Muscle of arm (tissue), 14 donors: ENCODE measurements at places on chromosomes 6 and 20. TPM values are rescaled to one million over a fixed set of nuclear protein-coding genes. Genes with fewer than 3 reads are reported as not detected.
A peak's percentile ranks its signal among the peaks of the same experiment; 100 is the strongest.

The MUC22 gene
- 0.14 TPM for polyA plus RNA-seq

DNA sequence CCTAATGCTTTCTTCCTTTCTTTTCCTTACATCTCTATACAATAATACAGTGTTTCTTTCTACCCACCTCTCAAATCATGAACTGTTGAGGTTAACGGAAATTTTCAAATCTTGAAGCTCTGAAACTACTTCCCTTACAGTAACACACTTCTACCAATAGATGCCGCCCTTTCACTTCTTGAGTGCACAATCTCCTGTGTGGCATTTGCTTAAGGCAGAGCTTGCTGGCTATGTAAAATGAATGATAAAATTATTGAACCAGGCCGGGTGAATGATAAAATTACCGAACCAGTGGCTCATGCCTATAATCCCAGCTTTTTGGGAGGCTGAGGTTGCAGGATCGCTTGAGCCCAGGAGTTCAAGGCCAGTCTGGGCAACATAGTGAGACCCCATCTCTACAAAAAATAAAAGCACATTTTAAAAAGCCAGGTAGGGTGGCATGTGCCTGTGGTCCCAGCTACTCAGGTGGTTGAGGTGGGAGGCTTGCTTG, 56.8 kb downstream of the KCNS1 start:
- DNase-seq = peak; percentile 59

DNA sequence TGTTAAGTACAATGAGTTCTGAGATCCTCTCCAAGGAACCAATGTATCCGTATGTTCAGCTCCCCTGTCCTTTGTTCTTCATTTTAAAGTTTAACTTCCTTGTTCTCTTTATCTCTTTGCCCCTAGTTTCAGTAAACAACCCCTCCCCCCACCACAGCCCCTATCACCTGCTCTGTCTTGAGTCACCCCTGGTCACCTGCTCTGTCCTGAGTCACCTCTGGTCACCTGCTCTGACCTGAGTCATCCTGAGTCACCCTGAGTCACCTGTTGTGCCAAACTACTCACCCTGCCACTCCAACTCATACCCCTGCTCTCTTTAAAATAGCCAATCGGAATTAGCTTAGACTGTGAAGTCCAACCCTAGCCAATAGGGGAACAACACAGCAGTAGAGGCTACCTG, 288.7 kb upstream of the CDYL start:
- DNase-seq = no peak

The SLC22A2 gene
- 0.28 TPM for polyA plus RNA-seq

The SYNJ2 gene
- polyA plus RNA-seq = 8.3 TPM

GRCh38 chr6:114008331-114008730, 37.4 kb upstream of the HDAC2 start:
- no peak for DNase-seq

DNA sequence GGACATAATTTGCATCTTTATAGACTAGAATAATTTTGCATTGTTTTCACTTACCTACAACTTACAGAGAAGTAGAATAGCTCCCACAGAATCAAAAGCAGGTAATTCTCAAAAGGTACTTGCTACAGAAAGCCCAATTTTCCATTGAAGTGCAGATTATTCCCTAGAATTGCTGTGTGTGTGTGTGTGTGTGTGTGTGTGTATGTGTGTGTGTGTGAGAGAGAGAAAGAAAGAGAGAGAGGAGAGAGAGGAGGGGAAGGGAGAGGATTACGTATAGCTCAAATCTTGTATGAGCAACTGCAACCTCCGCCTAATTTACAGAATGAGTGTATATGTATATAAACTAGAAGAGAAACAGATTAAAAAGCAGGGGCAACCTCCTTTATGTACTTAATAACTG, 68.0 kb downstream of the DOK5 start:
- no peak for DNase-seq

The IL17F gene
- polyA plus RNA-seq = not detected

- no peak for DNase-seq
Observed at GRCh38 chr6:44193307-44193910, 23.3 kb upstream of the MYMX start.

DNA sequence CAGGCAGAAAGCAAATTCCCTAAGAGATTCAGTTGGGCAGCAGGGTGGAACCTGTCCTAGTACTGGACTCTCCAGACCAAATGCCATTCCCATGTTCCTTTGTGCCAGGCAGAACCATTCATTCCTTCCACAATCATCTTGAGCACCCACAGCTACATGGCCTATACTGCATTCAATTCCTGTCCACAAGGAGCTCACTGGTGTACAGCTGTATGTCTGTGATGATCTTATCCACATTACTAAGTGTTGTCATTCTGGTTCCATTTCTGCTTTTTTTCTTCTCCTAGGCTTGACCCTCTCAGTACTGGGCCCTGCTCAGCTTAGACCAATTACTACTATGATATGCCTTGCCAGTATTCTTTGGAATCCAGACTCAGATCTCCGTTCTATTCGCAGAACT, 27.5 kb downstream of the MAN1A1 start:
- DNase-seq = no peak

The EPPIN gene
- polyA plus RNA-seq = 0.11 TPM

DNA sequence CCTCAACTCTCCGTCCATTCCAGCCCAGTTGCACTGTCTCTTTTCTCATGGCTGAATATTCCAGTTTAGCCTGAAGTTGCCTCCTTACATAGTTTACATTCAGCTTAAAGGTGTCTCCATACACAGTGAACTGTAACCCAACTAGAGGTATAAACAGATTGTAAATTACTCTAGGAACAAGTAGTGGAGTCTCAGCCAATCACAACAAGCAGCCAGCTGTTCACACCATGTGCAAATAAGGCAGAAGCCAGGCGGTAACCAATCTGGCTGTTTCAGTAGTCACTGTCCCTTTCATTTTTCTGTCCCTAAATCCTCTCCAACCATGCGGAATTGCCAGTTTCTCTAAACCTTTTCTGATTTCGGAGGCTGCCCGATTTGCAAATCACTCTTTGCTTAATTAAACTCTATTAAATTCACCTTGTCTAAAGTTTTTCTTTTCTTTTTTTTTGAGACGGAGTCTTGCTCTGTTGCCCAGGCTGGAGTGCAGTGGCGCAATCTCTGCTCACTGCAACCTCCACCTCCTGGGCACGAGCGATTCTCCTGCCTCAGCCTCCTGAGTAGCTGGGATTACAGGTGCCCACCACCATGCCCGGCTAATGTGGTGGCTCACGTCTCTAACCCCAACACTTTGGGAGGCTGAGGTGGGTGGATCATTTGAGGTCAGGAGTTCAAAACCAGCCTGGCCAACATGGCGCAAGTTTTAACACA, 37.6 kb upstream of the GFOD1 start:
- no peak for DNase-seq

The FERMT1 gene
- 0.21 TPM for polyA plus RNA-seq

GRCh38 chr6:33433544-33434191, 13.8 kb downstream of the SYNGAP1 start:
- no peak for DNase-seq

The TGM3 gene
- polyA plus RNA-seq = 0.48 TPM

DNA sequence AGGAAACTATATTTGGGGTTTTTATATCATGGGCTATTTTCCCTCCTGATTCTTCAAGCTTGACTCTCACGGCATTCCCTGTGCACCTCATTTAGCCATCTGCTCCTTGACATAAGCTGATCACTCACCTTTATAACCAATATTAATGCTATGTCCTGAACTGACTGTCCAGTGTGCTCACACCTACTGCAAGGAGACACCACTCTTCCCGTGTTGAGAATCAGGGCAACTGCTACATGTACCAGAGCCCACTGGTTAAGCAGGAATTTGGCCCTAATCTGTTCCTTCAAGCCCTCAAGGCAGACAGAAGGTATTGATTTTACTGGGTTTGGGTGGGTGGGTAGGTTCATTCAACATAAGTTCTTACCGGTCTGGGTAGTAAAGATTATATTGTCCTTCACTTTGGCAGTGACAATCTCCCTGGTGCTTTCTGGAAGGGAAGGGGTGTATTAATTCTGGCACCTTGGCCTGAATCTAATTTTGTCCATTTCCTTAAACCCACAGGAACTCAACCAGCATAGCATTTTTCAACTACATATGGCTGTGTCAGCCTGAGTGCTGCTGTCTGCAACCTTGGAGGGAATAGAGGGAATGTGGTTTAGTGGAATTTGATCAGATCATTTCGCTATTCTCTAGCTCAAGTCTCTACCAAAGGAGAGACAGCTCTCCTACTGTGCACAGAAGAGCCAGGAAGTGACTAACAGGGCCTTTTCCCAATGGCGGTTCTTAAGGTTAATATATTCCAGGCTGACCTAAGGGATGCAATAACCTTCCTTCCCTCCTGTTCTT, 293.2 kb downstream of the BTBD9 start:
- DNase-seq = no peak

The TAGAP gene
- not detected for polyA plus RNA-seq

GRCh38 chr20:51350941-51351631, 191.4 kb downstream of the NFATC2 start:
- no peak for DNase-seq

The AKAP7 gene
- polyA plus RNA-seq = 20.3 TPM

DNA sequence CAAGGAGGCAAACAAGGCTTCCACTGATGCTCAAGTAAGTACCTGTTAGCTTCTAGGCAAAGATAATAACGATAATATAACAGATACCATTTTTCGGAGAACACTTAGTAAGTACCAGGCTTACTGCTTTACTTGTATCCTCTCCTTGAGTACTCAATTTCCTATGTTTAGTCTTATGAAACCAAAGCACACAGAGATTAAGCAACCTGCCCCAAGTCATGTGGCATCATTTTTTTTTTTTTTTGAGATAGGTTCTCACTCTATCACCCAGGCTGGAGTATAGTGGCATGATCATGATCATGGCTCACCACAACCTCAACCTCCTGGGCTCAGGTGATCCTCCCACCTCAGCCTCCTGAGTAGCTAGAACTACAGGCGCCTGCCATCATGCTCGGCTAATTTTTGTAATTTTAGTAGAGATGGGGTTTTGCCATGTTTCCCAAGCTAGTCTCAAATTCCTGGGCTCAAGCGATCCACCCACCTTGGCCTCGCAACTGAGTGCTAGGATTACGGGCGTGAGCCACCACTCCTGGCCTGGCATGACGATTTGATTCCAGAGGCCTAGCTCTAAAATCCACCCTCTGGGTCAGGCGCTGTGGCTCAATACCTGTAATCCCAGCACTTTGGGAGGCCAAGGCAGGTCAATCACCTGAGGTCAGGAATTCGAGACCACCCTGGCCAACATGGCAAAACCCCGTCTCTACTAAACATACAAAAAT, 14.0 kb downstream of the SPAG4 start:
- DNase-seq = no peak

GRCh38 chr6:39048481-39049399, at the start of gene GLP1R:
GLP1R (plus strand) TSS chr6:39048781; CDS start chr6:39048841, 60 bp downstream.
- no peak for DNase-seq

DNA sequence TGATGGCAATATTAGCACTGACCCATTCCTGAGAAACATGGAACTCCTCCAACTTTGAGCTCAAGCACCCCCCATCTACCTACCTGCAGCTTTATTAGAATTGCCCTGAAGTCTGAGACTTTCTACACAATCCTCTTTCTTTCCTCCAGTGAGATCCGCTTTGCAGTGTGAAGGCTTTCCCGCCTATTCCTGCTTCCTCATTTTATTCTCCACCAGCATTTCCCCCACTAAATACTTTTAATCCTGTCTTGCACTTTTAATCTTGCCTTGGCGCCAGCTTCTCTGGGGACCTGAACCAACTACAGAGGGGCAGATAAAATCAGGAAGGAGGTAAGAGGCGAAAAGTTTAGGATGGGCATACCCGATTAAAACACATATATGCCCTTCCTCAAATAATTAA, 178.1 kb upstream of the PRDM1 start:
- DNase-seq = no peak

The ME1 gene
- polyA plus RNA-seq = 2.4 TPM

- no peak for DNase-seq
Observed at GRCh38 chr6:150191809-150192208, 49.0 kb downstream of the PPP1R14C start.

The LGSN gene
- not detected for polyA plus RNA-seq

GRCh38 chr6:3019065-3019464, 19.4 kb downstream of the NQO2 start:
- DNase-seq = no peak

The RSPO3 gene
- polyA plus RNA-seq = 18.2 TPM

DNA sequence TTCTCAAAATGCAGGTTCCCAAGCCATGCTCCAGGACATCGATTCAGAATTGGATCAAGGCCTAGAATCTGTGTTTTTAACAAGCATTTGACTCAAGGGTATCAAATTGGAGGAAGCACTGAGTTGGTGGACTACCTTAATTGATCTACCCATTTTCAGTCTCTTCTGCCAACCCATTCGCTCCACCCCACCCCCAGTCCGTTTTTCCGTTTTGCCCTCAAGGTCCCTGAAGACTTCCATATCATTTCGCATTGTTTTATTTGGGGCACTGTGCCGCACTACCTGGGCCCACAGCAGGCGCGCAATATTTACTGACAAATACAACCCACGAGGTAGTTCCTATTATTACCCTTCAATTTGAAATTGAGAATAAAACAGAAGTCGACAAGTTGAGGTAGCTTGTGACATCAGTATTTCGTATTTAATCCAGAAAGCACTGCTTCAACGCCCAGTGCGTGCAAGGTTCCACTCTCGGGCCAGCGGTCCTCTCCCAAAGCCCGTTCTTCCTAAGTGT, 557 bp upstream of the DHX35 start:
- no peak for DNase-seq

DNA sequence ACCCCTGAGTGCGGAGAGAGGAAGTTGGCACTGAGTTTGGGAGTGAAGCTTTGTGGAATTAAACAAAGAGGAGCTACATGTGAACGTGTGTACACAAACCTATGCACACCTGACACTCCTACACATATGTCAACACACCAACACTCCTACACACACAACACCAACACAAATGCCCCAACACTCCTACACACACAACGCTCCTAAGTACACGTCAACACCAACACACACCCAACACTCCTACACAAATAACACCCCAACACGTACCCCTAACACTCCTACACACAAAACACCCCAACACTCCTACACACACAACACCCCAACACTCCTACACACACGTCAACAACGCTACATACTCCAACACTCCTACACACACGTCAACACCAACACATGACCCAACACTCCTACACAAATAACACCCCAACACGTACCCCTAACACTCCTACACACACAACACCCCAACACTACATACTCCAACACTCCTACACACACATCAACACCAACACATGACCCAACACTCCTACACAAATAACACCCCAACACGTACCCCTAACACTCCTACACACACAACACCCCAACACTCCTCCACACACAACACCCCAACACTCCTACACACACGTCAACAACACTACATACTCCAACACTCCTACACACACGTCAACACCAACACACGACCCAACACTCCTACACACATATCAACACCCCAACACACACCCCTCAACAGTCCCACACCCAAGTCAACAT, 40.1 kb upstream of the ZBP1 start:
- no peak for DNase-seq

The PERP gene
- 0.65 TPM for polyA plus RNA-seq

The HS3ST5 gene
- polyA plus RNA-seq = 0.96 TPM

The MPC1 gene
- polyA plus RNA-seq = 70.8 TPM
